ENCODE measurements at places on chromosomes 7 and 10.

DNA sequence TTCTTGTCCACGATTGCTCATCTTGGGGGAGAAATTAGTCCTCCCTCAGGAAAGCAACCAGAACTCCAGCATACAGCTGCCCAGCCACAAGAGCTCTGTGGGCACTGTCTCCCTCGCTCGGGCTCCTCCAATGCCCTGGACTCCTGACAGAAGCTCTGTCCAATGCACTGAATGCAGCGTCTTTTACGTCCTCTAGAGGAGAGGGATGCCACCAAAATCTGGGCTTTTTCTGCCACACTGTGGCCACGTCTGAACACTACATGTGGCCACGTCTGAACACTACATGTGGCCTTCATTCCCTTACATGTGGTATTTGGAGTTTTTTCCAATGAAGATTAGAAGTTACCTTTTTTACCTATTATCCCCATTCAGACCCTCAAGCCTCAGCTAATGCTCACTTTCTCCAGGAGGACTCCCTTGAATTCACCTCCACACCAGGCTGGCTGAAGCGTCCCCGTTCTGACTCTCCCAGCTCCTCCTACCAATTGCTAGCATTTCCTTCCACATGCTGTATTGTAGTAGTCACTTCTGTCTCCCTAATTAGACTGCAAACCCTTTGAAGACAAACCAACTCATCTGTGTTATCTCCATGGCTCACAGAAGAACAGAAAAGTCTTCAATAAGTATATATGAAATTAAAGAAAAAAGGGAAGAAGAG lies 134.3 kb upstream of the PDE1C start:
- no peak for DNase-seq
- H3K27me3 ChIP-seq: no peaks in the 10 kb centered on the region
- no peaks in the 10 kb centered on the region for H3K4me1 ChIP-seq
- H3K36me3 ChIP-seq: no peaks in the 10 kb centered on the region

GRCh38 chr10:108566316-108567107 lies 1356.8 kb downstream of the XPNPEP1 start:
- DNase-seq: no peak
- H3K4me3 ChIP-seq: no peak overlapping the region
- peaks cover 6% of the 10 kb centered on the region for H3K4me1 ChIP-seq
- H3K36me3 ChIP-seq: no peaks in the 10 kb centered on the region

DNA sequence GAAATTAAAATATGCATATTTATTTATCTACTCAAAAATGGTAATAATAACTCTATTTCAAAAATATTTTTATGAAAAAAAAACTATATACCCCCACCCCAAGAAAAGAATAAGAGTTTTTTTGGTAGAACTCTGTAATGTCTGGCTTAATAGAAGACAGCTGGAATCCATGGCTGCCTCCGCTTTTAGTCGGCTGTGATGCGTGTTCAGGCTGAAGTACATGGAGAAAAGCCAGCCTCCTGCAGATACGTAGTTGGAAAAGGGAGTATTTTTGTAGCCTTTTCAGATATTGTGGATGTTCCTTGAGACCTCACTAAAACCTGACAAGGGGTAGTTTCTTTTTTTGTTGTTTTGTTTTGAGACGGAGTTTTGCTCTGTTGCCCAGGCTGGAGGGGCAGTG lies 10.0 kb downstream of the FOXK1 start:
- peaks cover 78% of the 10 kb centered on the region for H3K4me1 ChIP-seq
- DNase-seq: no peak
- peak overlapping the region; percentile 49 for H3K4me3 ChIP-seq
- no peaks in the 10 kb centered on the region for H3K36me3 ChIP-seq
- H3K27ac ChIP-seq: peak overlapping the region; percentile 93

DNA sequence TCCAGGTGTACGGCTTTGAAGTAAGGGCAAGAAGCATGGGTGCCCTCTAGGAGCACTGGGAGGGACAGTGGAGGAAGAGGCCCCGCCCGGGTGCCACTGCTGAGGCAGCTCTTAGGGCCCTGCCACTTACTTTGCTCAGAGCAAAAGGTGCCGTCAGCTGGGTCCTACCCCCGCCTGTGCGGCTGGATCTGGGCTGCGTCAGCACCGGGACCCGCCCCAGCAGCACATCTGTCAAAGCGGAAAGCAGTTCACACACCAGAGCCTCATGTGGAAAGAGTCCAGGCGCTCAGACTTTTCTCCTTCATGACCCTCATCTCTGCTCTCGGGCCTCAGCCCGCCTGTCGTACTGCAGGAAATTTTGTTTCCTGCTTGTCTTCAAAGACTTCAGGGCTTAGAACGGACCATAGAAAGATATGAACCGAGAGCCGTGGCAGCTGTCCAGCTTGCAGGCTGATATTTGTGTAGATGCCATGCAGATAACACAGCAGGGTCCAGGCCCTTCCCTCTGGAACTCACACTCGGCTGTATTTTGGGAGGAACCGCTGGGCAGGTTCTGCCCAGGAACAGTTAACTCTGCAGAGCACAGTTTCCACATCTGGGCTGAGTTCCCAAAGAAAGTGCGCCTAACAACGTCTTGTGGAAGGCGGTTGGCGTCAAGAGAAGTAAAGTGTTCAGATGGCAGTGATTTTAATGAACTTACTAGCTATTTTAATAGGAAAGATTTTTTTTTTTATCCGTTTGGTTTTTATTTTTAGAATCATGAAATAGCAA lies 44.3 kb upstream of the PRKAR1B start:
- no peak for DNase-seq
- H3K36me3 ChIP-seq: peaks cover 2% of the 10 kb centered on the region
- H3K27ac ChIP-seq: peak overlapping the region; percentile 87
- no peaks in the 10 kb centered on the region for H3K27me3 ChIP-seq
- H3K4me1 ChIP-seq: no peaks in the 10 kb centered on the region

GRCh38 chr10:43898592-43898991 lies 249.9 kb upstream of the ZNF32 start:
- H3K27ac ChIP-seq: no peak overlapping the region
- H3K27me3 ChIP-seq: no peaks in the 10 kb centered on the region
- H3K4me3 ChIP-seq: no peak overlapping the region
- H3K36me3 ChIP-seq: no peaks in the 10 kb centered on the region
- H3K4me1 ChIP-seq: no peaks in the 10 kb centered on the region

DNA sequence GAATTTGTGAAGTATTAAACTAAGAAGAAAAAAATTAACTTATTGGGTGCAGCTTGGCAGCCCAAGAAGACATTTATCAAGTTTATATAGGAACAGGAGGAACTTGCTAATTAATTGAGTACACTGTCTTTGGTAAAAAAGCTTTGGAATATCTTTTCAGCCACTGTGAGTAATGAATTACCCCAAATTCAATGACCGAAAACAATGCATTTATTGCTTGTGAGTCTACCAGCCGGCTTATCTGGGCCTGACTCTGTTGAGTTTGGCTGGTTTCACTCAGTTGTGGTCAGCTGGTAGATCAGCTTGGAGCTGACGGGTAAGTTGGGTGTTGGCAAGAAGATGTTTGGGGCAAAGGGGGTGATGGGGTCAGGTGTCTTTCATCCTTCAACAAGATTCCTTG lies 11.6 kb downstream of the GNG11 start:
- H3K36me3 ChIP-seq: no peaks in the 10 kb centered on the region
- H3K4me1 ChIP-seq: no peaks in the 10 kb centered on the region
- no peak for DNase-seq
- no peak overlapping the region for H3K27ac ChIP-seq
- no peaks in the 10 kb centered on the region for H3K27me3 ChIP-seq

DNA sequence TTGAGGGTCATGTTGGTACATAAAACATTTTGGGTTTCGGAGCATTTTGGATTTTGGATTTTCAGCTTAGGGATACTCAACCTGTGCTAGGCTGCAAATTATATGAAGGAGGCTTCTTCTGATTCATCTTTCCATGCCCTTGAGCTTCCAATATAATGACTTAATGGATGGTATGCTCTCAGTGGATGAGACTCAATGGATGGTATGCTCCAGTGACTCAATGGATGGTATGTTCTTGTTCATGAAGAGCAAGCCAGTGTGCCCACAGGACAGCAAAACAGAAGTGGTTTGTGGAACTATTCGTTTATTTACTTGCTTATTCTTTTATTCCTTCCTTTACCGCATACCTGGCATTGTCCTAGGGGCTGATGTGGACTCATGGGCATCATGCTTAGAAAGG lies 969.6 kb downstream of the LRMDA start:
- no peak overlapping the region for H3K4me3 ChIP-seq
- peaks cover 79% of the 10 kb centered on the region for H3K4me1 ChIP-seq
- no peak for DNase-seq
- H3K27ac ChIP-seq: peak overlapping the region; percentile 86

DNA sequence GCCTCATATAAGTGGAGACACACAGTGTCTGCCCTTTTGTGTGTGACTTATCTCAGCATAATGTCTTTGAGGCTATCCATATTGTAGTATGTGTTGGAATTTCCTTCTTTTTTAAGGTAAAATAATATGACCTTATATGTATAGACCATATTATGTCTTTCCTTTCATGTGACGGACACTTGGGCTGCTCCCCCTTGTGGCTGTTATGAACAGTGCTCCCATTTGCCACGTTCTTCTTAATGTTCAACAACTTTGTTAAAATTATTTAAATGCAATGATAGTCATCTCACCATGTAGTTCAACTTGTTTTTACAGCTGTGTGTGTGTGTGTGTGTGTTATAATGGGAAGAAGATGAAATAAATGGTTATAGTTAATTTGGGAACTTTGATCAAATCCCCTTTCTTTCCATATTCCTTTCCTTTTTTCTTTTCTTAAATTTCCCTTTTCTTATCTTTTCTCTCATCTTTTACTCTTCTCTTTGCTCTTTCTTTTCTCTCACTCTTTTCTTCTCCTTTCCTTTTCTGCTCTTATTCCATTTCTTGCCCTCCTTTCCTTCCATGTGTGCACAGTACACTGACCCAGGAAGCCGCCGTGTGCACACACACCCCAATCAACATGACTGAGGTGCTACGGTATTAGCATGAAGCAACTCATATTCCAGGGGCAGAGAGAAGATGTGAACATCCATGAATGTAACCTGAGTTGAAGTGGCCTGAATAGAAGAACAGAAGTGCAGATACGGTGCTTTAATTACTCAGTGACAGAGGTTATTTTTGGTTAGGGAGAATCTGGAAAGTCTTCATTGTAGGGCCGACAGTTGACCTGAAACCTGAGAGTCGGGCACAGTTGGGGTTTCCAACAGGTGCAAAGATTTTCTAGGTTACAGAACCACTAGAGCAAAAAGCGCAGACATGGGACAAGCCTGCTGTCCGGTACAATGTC lies 596.6 kb downstream of the SDK1 start:
- no peak overlapping the region for H3K27ac ChIP-seq
- H3K4me3 ChIP-seq: no peak overlapping the region
- no peaks in the 10 kb centered on the region for H3K36me3 ChIP-seq
- H3K27me3 ChIP-seq: no peaks in the 10 kb centered on the region
- no peak for DNase-seq

DNA sequence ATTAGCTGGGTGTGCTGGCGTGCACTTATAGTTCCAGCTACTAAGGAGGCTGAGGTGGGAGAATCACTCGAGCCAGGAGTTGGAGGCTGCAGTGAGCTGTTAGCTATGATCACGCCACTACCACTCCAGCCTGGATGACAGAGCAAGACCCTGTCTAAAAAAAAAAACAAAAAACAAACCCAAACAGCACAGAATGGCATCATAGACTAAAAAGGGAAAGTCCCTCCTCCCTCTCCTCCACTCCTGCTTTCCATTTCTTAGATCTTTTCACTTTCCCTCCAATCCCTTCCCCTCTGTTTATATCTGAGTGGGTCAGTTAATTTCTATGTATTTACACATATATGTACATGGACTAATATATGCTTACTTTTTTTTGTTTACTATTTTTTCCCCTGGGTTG lies 10.4 kb upstream of the PIP4K2A start:
- H3K4me1 ChIP-seq: no peaks in the 10 kb centered on the region
- no peak overlapping the region for H3K4me3 ChIP-seq
- no peak for DNase-seq
- H3K27me3 ChIP-seq: no peaks in the 10 kb centered on the region
- no peaks in the 10 kb centered on the region for H3K36me3 ChIP-seq
- no peak overlapping the region for H3K27ac ChIP-seq
